Activated naive CD4-positive, alpha-beta T cell treated with Interleukin-2 at 50 U/mL for 16 hours (primary cell): ENCODE measurements at places on chromosomes 7 and 10.

- DNase-seq: no peak
Observed at GRCh38 chr7:26549281-26549944, 257.8 kb downstream of the SNX10 start.

- DNase-seq: no peak
Observed at GRCh38 chr7:73891178-73891885, 30.4 kb downstream of the TMEM270 start.

- DNase-seq: no peak
Observed at GRCh38 chr7:141686074-141686473, 15.9 kb downstream of the DENND11 start.

DNA sequence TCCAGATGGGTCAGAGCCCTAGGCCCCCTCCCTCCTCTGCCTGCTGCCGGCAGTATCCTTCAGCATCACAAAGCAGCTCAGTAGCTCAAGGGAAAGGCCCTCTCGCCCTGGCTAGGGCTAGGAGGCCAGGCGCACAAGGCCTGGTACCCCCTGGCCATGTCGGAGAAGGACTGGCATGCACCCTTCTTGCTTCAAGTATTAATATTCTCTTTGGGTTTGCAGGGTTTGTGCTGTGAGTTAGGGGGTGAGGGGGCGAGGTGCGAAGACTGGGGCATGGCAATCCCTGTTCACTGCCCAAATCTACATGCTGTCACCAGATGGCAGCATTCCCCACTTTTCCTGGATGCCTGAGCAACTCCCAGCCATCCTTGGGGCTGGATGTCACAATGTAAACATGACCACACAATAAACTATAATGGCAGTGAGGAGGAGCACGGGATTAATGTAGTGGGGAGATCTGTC, 105.2 kb downstream of the NEURL1 start:
- DNase-seq: no peak

DNA sequence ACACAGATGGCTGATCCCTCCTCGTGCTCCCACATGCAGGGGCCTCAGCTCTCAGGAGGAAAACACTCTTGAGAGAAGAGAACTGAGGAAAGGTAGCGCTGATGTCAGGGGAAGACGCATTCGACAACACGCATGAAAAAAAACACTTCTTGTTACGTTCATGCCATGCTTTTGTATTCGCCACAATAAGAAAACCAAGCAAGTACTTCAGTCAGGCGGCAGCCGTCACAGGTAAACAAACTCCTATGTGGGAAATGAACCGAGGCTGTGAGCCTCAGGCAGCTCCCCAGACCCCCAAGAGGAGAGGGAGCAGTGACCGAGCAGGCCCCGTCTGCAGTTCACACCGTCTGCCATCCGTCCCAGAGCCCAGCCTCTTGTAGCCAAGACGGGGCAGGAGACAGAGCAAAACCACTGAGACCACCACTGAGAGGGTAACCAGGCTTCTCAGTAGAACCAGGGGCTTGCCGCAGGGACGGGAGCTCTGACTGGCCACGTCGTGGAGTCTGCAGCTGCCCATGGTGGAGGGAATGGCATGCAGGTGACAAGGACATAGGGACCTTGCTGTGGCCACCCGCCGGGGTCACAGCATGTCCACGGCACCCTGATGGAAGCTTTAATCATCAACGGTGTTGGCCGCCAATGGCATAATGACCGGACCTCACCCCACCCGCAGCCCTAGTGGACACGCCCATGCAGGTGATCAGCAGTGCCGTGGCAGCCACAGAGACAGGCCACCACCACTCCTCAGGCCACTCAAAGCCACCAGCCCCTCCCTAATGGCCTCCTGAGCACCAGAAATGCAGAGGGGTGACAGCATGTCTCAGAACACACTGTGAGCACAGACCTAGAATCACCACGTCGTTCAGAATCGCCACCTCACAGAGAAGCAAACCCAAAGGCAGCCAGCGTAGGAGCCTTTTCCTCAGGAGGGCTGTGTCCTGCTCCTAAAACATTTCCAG, 304.3 kb downstream of the PTPRN2 start:
- DNase-seq: no peak

- DNase-seq: no peak
Observed at GRCh38 chr10:129079705-129080104, 387.3 kb upstream of the MGMT start.

GRCh38 chr10:111075577-111076185, 1.1 kb upstream of the ADRA2A start:
- no peak for DNase-seq

DNA sequence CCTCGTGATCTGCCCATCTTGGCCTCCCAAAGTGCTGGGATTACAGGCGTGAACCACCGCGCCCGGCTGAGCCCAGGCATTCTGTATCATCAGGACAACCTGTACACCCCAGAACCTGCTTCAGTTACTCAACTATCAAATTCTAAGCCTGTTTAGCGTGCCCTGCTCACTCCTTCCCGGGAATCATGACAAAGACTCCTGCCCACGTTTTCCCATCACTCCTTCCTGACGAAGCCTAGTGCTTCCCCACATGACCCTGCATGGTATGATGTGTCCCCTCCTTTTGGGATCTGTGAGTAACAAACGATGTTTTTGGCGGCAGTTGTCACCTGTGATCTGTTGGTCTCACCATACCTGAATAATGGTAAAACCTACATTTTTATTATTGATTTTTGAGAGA, 12.2 kb upstream of the RADIL start:
- no peak for DNase-seq

- DNase-seq: no peak
Observed at GRCh38 chr7:72025381-72025960, 386.7 kb downstream of the CALN1 start.

DNA sequence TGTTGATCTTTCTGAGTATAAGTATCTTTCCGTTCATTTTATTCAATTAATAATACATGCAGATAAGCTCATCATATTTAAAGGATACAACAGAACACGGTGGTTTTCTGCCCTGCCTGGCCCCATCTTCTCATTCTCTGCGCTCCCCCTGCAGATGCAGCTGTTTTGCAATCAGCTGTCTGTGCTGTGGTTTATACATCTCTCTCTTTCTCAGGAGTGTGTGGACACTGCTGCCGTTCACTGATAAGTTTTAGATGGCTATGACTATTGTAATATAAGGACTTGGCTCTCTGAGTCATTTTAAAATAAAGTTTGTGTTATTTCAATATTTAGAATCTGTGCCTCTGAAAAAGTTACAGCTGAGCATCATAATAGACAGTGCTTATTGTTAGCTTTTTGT, 54.5 kb downstream of the CUL1 start:
- DNase-seq: no peak

DNA sequence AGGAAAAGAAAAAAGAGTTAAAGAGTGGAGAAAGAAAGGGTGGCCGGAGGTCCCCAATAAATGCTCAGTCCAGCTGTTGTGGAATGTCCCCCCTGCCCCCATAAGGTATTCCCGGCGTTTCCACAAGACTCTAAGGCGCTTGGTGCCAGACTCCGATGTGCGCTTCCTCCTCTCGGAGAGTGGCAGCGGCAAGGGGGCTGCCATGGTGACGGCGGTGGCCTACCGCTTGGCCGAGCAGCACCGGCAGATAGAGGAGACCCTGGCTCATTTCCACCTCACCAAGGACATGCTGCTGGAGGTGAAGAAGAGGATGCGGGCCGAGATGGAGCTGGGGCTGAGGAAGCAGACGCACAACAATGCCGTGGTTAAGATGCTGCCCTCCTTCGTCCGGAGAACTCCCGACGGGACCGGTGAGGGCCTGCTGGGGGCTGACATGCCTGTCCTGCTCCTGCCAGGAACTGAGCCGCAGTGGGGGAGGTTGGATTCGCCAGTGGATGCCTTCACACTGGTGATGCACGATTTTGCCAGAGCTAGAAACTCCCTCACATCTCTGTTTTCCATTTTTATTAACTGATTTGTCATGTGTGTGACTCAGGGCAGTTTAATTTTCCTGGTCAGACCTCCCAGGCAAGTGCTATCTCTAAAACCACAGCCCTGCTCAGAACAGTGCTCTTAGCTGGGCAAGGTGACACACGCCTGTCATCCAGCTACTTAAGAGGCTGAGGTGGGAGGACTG, 34.2 kb downstream of the TACR2 start:
- no peak for DNase-seq

DNA sequence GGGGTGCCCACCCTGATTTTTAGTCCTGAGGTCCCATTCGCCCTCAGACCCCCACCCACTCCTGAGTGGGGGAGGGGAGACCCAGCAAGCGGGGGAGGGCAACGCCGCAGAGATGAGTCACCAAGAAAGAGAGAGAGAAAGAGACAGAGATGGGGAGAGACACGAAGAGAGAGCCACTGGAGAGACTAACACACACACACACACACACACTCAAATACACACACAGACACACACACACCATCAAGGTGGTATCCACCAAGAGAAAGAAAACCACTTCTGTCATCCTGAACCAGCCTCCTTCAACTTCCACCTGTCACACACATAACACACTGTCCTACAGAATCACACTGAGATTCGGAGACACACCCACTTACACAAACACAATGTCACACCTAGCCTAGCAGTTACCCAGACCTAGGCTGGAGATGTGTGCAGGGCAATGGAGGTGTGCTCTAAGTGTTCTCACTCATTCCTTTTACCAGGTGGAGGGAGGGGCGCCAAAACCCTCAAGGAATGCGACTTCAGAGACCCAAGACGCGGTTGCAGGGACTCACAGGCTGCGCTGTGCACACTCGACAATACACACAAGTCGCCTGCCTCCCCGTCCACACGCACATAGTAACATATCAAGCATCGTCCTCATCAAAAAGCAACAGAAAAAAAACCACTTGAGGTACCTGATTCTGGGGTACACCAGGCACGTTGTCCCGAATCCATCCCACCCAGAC, 3.9 kb upstream of the VGF start:
- peak; percentile 16 for DNase-seq

DNA sequence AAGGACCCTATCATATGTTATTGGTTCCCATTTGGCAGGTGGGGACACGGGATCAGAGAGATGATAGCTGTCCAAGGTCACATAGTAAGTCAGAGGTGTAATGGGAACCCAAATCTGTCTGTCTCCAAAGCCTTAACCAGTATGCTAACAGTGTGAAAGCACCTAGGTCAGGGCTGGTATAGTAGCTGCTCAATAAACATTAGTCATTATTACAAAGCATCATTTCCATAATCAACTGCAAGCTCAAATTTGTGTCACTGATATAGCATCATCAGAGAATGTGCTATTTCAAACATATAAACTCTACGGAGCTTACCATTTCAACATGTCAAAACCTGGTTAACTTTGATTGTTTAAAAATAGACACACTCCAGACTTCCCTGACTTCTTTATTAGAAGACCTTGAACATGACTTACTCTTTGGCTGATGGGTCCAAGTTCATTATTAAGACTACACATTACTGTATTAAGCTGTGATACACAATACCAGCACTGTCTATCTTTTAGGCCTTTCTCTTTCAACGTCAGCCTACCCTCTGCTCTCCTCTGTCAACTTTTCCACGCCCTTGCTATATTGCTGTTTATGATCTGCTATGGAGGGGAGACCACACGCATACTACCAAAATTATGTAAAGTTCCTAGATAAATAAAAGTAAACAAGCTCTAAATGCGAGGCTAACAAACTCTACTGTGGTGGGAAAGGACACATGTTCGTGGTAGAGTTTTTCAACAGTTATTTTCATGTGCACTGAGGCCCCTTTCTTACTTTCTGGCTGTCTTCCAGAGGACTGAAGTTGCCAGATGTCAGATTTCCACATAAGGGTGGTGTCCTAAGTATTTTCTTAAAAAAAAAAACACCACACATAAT, 33.6 kb downstream of the DNMBP start:
- DNase-seq: no peak

DNA sequence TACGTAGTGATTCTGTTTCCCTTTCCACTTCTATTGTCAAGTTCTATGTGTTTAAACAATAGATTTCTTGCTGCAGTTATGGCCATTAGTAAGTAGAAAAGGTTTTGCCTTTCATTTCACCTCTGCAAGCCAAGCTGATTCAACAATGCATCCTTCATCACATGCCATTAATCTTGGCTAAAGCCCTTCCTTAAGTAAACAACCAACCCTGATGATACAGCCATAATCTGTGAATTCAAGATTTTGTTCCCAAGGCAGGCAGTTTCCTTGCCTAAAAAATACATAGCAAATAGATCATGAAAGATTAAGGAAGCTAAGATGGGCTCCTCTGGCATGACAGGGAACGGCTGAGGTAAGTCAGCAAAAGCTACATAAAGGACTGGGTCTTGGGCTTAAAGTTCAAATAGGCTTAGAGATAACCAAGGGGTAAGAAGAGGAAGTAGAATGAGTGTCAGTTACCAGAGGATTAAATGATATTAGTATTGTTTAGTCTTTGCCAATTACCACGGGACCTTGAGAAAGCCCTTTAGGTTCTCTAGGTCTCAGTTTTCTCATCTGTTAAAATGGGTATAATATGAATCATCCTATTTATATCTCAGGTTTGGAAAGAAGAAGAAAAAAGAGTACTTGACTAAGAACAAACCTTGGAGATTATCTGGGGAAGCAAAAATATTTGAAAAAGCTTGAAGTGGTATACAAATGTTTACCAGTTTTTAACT, 35.9 kb upstream of the ANK3 start:
- DNase-seq: no peak

DNA sequence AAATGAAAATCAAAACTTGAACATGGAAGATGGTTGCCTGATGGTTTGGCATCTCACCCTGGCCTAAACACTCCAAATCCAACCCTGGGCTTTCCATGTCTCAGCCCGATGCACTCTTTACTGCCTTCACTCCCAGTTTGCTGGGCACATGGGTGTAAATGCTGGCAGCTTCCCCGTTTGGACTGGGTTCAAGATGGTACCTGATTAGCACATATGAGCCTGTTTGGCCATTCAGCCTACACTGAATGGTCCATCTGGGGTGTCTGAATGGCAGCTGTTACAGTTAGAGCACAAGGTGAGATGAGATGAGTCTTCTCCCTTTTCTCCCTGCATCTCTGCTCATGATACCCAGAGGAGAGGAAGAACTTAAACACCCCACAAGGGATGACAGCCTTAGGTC, 37.1 kb downstream of the ATXN7L1 start:
- DNase-seq: no peak

DNA sequence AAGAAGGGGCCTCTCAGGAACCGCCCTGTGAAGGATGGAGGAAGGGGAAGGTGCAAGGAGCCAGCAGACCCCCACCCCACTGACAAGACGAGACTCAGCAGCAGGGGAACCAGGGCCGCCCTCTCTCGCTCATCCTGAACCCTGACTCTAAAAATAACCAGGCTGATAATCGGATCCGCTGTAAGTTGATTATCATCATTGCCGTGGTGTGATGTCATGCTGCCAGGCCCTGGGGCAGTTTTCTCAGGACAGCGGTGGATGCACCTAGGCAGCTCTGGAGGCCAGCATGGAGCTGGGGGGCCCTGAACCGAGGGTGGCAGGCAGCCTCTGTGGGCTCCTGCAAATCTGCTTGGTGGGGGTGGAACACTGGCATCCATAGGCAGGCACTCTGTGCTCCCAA, 7.9 kb downstream of the RET start:
- DNase-seq: no peak

GRCh38 chr10:22852712-22853353, 75.0 kb upstream of the ARMC3 start:
- no peak for DNase-seq

- DNase-seq: peak; percentile 61
Observed at GRCh38 chr7:25259487-25260243, 31.4 kb upstream of the NPVF start.
